ENCODE measurements at places on chromosomes 3 and 15.

DNA sequence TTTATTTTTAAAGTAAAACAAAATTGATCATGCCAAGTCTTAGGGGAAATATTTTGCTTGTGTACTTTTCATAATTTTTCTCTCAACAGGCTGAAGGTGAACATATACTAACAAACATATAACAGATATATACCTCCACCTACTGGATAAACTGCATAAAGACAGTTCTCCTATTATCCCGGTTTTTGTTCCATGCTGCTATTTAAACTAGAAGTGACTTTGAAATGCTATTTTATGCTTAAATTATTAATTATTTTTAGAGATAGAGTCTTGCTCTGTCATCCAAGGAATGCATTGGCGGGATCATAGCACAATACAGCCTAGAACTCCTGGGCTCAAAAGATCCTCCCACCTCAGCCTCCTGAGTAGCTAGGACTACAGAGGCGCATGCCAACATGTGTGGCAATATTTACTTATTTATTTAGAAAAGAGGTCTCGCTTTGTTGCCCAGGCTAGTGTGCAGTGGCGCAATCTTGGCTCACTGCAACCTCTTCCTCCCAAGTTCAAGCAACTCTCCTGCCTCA is 49.8 kb downstream of the ST3GAL6 start:
- DNase-seq, result no peak

- no peak for DNase-seq
Observed at GRCh38 chr3:43102773-43103480, 3.0 kb downstream of the POMGNT2 start.

DNA sequence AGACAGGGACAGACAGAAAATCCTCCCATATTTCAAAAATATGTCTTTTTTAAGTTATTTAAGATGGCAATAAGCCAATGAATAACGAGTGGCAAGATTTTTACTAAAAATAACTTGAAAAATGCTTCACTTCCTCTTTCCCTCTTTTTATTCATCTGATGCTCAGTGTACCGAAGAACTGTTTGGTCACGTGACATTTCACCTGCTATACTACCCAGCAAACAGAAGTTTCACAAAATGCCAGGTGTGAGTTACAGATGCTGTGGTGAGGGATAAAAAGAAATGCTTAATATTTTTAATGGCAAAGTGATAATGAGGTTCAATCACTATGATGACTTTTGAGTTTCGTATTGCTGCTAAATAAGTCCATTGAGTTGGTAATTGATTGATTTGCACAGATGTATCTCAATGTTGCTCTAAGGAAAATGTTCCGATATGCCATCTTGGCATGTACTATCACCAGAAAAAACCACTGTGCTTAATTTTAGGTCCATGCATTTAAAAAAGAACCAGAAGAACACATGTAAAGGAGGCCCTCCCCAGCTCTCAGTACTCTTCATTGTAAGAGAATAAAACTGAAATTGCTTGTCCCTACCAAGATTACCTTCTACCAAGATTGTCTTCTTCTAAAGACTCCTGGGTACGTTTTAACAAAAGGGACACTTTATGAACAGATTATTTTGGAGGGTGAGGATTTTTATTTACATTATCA is 26.0 kb upstream of the SEC62 start:
- DNase-seq, result no peak

DNA sequence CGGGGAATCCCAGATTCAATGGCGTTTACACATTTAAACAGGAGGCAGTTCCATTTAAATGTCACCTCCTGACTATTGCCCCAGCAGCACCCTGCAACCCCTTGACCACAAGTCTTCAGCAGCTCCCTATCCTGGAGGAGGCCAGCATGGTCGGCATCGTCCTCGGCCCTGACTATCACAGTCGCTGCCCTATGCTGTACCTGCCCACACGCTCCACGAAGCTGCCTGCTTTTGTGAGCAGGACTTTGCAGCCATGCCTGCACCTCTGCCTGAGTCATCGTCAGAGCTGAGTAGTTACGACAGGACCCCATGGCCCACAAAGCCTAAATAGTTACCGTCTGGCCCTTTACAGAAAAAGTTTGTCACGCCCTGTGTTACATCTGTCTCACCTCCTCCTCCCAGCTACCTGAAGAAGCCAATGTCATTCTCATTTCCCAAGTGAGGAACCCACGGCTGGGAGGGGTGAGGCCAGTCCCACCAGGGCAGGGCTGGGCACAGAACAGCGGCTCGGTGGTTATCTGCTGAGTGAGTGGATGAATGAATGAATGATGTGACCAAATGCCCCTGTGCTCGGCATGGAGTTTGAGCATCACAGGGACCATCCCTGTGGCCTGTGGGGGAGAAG is 47.8 kb upstream of the IQSEC1 start:
- no peak for DNase-seq

GRCh38 chr3:84881288-84881687 is 77.5 kb upstream of the CADM2 start:
- no peak for DNase-seq

GRCh38 chr15:92619145-92620101 is 36.2 kb downstream of the FAM174B start:
- no peak for DNase-seq

DNA sequence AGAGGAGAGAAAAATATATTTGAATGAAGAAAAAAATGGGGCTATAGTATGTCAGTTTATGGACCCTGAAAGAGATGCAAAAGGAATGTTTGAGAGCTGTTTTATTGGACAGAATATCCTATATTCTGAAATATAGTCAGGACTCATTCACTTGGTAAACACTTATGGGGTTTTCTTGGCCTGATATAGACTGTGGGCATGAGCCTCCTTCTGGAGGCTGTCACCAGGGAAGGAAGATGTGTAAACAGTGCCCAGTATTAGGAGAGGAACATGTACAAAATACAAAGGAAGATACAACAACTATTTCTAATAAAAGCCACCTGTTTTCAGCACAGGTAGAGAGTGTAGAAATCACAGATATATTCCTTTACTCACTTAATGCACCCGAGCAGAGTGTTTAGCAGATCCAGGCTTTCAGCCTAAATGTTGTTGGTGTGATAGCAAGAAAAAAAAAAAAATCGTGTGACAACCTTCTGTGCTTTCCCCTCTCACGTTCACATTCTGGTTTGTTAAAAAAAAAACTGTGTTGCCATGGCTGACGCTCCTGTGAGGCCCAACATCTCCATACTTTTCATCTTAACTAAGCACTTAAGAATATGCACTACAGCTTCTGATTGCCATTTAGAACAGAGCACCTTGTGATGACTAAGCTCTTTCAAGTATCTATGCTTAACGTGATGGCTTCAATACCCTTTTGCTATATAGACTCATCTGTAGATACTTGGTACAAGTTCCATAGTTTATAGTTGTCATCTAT is 134.1 kb downstream of the MBNL1 start:
- no peak for DNase-seq

DNA sequence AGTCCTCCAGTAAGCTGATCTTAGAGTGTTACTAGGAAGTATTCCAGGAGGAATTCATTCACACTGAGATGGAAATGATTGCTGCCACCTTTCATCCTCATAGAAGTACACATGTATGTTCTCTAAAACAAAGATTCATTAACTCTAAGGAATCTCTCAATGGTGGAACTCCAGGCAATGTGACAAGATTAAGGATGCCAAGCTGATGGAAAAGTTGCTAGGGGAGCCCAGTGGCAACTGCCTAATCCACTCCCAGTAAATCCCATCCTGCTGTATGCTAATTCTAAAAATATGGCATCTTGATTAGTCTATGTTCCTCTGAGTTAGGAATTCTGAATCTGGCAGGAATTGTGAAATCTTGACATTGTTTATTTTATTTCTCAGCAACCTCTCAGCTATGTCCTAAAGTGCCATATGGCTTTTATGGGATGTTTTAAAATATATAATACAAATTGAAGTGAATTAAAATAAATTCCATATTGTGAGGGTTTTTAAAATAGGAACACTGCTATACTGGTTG is 210.0 kb upstream of the TRIM42 start:
- DNase-seq, result no peak

- no peak for DNase-seq
Observed at GRCh38 chr3:55442861-55443260, 44.2 kb downstream of the WNT5A start.

GRCh38 chr3:37668818-37669610 is 192.7 kb upstream of the CTDSPL start:
- DNase-seq, result no peak

Data from Daoy (cell line).